ENCODE measurements at places on chromosomes 11 and 22.

- no peak for DNase-seq
Measured at GRCh38 chr11:44962464-44962863, 11.8 kb upstream of the TP53I11 start.

DNA sequence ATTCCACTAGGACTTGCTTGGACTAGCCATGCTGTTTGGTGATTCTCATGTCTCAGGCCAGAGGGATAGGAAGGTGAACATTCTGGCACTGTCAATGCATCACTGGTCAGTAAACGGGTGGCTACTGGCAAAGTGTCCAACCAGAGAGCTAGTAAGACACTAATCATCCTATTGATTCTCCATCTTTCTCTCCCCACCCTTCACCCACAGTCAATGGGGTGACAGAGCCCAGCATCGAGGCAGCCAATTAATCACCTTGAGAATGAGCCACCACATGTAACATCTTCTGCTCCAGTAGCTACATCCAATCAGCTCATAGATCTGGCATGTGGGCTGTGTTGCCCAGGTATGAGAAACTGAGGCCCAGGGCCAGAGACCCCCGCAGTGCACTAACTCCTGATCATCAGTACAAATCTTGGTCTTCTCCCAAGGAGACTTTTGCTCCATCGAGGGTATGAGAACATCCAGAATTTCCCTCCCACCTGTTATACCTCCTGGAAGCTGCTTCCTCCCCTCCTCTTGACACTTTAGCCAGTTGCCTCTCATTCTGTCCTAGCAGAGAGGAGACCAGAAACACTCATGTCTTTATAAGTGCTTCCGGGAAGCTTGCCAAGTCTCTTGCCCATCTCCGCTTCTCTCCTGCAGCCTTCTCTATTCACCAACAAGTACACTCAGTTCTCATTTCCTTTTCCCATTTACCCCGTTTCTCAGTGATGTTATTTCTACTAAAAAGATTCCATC lies 17.0 kb downstream of the HTR3A start:
- DNase-seq, result peak; percentile 71

- DNase-seq, result no peak
Measured at GRCh38 chr11:48073031-48073861, 92.9 kb downstream of the PTPRJ start.

GRCh38 chr11:94544646-94545263 lies 1.0 kb downstream of the FUT4 start:
- no peak for DNase-seq

DNA sequence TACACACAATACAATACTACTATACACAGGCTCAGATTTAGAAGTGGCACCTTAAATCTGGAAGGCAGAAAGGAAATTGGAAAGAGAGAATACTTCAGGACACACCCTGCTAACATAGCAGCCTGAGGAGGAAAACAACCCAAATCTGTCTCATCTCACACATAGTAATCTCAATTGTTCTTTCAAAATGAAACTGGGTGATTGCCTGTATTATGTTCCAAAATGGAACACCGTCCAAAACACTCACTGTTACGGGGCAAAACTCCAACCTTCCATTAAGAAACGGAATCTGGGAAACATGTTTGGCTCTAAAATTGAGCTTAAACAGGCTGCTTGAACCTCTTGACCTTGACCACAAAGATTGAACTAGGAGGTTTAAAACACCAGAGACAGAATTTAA lies 572.6 kb downstream of the OPCML start:
- DNase-seq, result no peak
